ENCODE measurements at places on chromosomes 6 and 20.

DNA sequence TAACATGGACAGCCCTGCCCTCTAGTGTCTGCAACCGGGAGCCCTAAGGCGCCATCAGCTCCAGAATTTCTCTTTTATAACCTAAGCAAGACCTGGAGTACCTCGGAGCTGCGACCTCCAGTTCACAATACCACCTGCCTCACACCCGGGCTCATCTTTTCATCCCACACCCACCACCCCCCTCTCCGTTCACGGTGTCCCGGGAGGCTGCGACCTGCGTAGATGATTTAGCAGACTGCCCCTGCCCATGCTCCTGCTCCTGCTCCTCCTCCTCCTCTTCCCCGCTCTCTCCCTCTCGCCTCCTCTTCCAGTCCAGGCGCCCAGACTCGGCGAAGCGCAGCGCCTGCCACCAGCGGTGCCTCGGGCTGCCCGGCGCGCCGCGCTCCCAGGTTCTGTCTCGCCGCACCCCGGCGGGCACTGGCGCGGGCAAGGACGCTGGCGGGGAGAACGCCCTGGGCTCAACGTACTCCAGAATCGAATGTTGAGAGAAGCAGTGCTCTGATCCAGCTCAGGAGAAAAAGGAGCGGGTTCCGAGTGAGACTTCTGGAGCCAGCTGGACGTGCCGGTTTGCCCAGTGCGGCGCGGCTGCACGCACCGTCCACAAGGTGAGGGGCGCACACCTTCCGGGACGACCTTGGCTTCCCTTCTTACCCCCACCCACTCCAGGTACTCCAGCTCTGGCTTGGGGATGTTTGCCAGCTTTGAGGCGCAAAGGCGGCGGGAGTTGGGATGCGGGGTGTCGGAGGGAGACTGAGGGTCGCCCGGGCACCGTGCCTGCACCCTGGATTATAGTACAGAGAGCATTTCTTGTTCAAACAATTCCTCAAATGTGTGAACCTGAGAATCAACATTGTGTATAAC lies at the start of gene HTR1E:
Gene HTR1E, plus strand, starts transcription at position 310 of the 861 bp plus-strand sequence. CDS start 77,807 bp downstream, outside the sequence.
- peak; percentile 29 for DNase-seq

DNA sequence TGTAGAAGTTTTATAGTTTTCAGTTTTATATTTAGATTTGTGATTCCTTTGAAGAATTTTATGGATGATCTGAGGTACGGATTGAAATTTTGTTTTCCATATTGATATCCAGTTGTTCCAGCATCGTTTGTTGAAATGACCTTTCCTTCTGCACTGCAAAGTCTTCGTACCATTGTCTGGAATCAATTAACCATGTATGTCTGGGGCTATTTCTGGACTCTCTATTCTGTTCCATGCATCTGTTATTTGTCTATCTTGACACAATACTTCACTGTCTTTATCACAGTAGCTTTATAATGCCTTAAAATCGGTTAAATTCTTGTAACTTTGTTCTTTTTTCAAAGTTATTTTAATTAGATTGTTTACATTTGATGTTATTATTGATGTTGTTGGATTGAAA lies 154.9 kb downstream of the FARS2 start:
- DNase-seq: no peak

GRCh38 chr6:107740496-107741190 lies 83.5 kb downstream of the SCML4 start:
- no peak for DNase-seq

GRCh38 chr6:5108068-5108467 lies 22.9 kb downstream of the PPP1R3G start:
- DNase-seq: no peak

DNA sequence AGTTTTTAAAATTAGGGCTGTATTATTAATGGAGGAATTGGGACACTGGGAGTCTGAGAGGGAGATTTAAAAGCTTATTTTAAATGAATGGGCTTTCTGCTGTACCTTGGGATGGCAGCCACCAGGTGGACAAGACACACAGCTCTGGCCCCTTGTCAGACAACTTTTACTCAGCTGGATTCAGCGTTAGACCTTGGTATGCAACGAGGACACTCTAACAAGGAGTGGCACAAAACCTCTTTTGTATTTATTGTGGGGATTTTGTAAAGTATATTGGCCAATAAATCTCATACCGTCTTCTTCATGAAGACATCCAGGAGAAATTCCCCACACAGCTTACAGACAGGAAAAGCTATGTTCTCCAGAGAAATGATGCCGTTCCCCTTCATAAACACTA lies 105.7 kb downstream of the LCA5 start:
- no peak for DNase-seq

DNA sequence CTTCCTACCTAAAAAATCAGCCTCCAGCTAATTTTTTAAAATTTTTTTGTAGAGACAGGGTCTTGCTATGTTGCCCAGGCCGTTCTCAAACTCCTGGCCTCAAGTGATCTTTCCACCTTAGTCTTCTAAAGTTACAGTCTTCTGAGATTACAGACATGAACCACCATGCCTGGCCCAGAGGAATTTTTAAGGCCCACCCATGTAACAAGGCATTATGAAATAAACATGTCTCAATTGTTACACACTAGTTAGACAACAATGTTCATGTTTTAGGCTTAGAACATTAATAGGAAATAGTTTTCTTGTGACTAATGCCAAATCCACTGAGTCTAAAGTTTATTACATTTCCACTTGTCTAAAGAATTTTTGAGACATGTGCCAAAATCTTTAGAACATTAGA lies 221.2 kb downstream of the LAMA2 start:
- no peak for DNase-seq

- no peak for DNase-seq
Measured at GRCh38 chr20:7136886-7137285, 369.4 kb downstream of the BMP2 start.

DNA sequence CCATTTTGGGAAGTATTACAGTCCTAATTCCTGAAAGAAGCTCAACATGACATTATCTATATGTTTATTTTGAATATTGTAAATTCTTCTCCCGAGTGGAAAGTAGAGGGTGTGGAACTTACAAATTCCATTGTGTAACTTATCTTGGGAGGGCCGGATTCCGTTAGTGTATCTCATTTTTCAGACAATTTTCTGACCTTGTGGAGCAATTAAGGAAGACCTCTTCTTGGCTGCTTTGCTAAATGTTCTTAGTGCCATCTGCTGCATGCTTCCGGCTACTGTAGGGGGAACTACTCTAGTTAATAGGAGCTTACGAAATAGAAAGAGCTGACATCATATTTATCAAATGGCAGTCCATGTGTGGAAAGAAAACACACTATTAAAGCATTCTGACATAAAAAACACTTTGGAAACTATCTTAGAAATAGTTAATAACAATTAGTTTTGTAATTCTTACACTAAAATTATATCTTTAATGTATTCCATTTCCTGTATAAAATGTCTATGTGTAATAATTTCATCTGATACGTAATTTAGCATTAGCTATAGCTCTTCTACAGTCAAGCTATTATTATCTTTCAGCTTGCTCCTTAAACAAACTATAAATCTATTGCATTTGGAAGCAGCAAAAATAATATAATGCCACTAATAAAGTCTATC lies 41.5 kb upstream of the KCNQ5 start:
- peak; percentile 7 for DNase-seq

DNA sequence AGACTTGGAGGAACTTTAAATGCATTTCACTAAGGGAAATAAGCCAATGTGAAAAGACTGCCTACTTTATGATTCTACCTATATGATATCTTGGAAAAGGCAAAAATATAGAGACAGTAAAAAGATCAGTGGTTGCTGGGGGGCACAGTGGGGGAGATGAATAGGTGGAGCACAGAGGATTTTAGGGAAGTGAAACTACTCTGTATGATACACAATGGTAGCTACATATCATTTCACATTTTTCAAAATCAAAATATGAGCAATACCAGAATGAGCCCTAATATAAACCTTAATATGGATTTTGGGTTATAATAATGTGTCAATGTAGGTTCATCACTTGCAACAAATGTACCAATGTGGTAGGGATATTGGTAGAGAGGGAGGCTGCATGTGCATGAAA lies 161.4 kb upstream of the HTR1E start:
- no peak for DNase-seq

DNA sequence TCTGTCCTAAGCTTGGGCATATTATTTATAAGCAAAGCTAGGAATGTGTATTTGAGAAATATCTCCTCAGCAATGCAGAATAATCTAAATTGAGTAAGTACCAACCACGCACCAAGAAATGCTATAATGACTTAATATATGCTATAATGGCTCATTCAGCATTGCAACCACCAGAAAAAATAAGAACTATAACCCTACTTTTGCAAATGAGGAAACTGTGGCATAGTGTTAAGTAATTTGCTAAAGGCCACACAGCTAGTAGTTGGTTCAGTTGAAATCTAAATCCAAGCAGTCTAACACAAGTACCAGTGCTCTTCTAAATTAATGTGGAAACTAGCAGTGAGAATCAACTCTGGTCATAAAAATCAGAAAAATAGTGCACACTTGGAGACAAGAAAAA lies 35.7 kb downstream of the HBS1L start:
- no peak for DNase-seq

DNA sequence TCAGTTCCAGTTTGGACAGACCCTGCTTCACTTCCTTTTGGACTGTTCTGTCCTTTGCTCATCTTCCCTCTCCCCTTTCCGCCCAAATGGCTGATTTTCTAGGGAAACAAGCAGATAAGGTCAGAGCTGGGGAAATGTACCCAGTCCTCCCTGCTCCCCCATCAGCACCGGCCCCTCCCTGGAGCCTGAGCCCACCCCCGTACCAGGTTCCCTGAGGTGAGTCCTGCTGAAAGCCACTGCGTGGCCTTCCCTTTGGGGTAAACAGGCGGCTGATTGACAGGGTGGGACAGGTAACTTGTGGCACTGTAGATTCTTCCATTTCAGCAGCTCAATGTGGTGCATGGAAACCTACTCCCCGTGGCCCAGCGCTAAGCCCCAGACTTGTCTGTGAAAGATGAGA lies 70.5 kb downstream of the NPEPL1 start:
- no peak for DNase-seq
